Body of pancreas (tissue), 4 donors: ENCODE measurements at places on chromosomes 16 and 17.

- peak; percentile 80 for DNase-seq
Observed at GRCh38 chr17:81291662-81292061, 3.4 kb downstream of the SLC38A10 start.

GRCh38 chr17:42118545-42118944 lies 2.6 kb downstream of the KAT2A start:
- peak; percentile 53 for DNase-seq

GRCh38 chr17:40317345-40317873 lies 8.4 kb downstream of the RARA start:
- DNase-seq = no peak

DNA sequence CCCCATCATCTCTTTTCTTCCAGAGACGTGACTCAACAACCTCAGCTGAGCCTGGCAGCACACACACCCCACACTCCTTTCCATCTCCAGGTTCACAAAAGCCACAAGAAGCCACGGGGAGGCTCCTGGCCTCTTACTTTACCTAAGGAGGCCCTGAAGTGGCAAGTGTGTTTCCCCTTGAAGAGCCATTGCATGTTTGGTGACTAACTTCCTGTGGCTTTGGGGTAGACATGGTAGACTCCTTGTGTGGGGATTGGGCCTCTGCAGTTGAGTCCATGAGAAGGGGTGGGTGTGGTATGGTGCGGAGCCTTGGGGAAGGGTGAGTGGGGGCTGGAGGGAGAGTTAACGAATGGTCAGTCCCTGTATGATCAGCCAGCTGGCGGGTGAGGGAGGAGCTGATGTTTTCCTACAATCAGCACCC lies 24.2 kb downstream of the SAP30BP start:
- DNase-seq = no peak

DNA sequence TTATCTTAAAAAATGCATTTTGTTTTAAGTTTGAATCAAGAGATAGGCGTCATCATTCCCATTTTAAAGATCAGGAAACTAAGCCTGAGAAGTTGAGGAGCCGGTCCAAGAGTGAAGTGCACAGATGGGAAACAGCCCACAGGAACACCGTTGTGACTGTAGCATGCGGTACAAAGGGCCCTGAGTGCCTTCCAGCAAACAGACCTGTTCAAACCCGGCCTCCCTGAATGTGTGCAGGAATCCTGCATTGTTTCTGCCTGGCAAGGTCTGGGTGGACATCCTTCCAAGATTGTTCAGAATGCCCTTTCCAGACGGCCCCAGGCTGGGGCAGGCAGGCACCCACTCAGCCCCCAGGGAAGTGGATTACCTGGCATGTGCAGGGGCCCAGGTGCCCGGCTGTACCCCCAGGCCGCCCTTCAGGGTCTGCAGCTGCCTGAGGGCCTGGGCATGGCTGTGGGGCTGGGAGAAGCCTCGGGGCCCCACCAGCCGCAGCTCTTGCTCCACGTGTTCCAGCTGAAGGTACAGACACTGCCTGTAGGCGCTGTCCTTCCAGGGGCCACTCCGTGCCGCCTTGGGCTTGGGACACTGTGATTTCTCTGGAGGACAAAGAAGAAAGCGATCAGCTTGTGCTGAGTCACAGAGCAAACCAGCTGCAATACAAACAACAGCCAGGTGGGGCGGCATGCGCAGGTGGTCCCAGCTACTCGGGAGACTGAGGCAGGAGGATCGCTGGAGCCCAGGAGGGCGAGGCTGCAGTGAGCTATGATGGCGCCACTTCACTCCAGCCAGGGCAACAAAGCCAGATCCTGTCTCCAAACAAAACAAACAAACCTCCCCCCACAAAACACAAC lies 45.0 kb upstream of the GCSH start:
- no peak for DNase-seq

DNA sequence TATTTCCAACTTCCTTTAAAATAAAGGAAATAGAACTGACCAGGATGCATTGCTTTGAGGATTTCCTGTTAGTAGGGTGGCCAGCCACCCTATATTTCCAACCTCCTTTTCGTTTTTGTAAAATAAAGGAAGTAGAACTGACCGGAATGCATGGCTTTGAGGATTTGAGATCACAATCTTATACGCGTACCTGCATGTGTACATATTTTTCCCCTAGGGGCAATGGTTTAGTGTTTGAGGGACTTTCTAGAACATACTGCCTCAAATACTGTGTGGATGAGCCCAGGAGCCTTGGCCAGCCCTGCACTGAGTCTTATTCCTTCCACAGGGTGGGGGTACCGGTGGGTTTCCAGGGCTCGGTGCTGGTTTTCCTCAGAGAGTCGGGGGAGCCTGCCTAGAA lies 25.6 kb downstream of the MAPK8IP3 start:
- no peak for DNase-seq

- DNase-seq = no peak
Observed at GRCh38 chr17:49213399-49213798, 2.9 kb downstream of the ABI3 start.

- no peak for DNase-seq
Observed at GRCh38 chr16:89842471-89843408, 14.5 kb downstream of the SPIRE2 start.

DNA sequence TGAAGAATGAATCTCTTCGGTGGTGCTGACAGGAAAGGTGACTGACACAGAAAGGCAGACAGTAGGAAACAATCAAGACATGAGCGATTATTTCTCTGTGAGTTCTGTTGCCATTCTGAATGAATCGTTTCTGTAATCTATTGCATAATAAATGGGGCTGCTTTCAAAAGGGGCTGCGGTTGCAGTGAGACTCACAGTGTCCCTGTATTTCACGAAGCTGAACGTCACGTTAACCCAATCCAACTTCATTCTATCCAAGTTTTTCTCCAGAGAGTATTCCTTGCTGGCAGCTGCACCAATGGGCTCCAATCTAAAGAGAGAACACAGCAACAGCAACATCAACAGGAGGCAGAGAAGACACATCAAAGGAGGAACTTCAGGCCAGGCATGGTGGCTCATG lies 75.4 kb downstream of the DNAH3 start:
- DNase-seq = no peak

DNA sequence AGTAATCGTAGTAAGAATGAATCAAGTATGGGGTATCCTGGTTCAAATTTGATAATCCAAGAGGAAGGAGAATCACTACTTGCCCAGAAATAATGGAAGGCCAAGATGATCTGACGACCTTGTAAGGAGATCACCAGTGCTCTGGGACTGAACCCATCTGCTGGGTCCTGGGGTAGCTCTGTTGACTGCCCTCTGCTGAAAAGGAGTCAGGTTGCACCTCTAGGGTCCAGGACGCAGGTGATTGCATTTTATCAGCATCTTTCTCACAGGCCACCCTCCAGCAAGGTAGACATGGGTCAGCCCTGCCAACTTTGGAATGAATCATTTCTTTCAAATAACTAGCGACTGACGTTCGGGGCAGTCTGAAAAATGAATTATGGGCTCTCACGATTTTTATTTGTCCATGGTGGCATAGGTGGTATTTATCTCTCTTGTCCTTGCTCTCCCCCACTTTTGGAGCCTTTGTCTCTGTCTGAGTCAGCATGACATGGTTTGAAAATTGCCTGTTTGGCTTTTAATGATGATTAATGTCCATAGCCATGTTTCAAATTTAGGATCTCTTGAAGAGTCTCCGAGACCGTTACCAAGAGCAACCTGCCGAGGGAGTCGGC lies 163.7 kb downstream of the MSI2 start:
- DNase-seq = no peak

GRCh38 chr16:84302111-84302954 lies 7.7 kb downstream of the WFDC1 start:
- no peak for DNase-seq

GRCh38 chr16:16025214-16025968 lies 76.0 kb downstream of the ABCC1 start:
- DNase-seq = no peak

DNA sequence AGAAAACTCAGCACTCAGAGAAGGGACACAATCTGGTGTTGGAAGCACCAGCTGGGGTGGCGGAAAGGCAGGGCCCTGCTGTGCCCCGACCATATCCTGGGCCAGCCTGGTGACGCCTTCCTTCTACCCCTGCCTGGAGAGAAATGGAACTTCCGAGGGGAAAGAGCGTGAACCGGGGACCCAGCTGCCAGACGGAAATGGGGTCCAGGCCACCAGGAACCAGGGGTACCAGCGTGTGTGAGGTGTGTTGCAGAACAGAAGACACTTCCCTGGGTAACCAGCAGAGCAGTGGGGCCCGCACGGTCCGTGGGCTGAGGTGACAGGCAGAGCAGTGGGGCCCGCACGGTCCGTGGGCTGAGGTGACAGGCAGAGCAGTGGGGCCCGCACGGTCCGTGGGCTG lies 6.8 kb downstream of the RAB40B start:
- DNase-seq = no peak

- no peak for DNase-seq
Observed at GRCh38 chr16:72897707-72898106, 150.2 kb downstream of the ZFHX3 start.

- no peak for DNase-seq
Observed at GRCh38 chr17:50292465-50292864, 18.2 kb downstream of the TMEM92 start.

- DNase-seq = peak; percentile 43
Observed at GRCh38 chr16:1430759-1431496, at the start of gene PERCC1. TSS of gene PERCC1 (plus strand) at chr16:1431078. CDS start at chr16:1432594, 1,516 bp downstream.

DNA sequence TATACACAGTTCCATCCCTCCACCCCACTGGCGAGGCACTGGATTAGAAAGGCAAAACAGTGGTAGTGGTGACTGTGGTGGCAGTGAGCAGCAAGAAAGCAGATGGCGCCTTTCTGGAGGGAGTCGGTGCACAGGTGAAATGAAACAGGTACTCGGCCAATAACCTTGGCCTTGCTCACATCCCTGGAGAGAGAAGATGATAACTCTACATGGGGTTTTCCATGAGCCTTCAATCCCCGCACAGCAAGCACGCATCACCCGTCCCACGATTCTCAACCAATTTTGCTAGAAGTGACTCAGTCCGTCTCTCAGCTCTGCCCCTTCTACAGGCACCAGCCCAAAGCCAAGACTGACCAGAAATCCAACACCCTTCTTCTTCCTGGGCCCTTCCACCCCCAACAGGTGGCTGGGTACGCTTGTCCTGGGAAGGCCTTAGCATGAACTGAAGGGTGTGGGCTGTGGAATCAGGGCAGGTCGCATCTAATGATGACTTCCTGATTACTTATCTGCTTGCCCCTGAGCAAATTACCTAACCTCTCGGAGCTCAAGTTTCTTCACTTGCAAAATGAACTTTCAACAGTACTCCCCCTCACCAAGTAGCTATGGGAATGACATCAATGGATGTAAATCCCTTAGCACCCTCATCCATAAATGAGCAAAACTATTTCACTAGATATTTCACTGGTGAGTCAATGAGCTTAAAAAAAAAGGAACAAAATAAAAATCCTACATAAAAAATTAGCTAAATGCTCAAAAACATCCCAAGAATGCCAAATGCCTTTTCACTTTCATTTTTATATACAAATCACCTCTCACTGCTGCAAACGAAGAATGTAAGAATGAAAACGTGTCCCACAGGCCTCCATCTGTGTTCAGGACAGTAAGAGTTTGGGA lies 18.0 kb downstream of the XPO6 start:
- no peak for DNase-seq

GRCh38 chr17:18041776-18042175 lies 2.6 kb downstream of the GID4 start:
- no peak for DNase-seq

DNA sequence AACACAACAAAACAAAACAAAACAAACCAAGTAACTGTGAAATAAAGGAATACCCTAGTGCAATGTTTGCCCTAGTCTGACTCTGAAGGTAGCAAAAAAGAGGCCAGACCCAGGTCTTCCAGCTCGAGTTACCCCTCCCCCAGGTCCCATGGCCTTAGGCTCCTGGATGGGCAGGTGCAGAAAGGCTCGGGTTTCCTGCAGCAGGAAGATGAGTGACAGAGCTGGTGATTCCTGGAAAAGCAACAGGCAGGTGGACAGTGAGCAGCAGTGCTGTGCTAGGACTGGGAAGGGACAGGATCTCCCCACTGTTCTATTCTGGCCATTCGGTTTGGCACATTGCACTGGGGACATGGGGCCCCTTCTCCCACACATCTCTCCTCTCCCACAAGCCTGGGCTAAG lies 42.9 kb upstream of the MRTFB start:
- no peak for DNase-seq

DNA sequence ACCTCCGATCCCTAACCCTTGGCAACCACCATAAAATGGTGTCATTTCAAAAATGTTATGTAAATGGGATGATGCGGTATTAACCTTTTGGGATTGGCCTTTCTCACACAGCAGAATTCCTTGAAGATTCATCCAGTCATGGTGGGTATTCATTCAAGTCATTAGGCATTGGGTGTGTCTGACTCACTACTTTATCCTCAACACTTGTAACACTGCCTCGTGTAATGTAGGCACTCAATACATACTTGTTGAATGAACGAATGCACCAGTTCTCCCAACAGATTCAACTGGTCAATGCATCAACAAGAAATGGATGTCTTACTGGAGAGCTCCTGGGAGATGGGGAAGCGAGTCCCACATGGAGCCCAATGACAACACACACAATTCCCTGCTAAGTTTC lies 21.8 kb upstream of the GAN start:
- DNase-seq = no peak

- peak; percentile 100 for DNase-seq
Observed at GRCh38 chr17:50638966-50639713, 4.5 kb downstream of the ABCC3 start.

GRCh38 chr16:28165598-28165997 lies 46.2 kb downstream of the XPO6 start:
- no peak for DNase-seq

DNA sequence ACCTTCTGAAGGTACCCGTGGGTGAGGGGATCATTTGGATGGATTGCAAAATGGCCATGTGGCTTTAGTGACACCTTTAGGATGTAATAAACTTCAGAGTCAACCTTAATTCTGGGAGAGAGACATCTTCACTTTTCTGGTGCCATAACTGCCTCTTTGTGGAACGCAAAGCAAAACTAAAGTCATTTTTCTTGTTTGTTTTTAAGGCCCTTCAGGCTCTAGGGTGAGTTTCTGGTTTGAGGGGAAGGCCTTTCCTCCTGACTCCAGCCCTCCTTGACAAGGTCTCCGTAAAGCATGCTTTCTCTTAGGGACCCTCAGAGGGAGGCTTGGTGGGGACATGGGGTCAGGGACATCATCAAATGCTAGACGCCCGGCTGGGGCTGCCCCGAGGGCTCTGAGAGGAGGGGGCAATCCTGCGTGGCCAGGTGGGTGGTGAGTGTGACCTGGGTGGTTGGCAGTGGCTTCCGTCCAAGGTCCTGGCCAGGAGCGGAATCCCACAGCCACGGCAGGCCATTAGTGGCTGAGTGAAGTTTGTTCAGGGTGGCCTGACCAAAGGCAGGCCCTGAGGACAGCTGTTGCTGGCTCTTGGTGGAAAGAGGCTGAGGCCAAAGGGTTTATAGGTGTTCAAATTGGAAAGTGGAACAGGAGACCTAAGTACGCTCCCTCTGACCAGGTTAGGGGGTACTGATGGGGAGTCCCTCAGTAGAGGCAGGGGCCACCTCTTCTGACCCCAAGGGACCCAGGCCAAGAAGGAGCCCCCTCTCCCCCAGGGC lies 112.2 kb downstream of the METRNL start:
- DNase-seq = peak; percentile 4
